Activated effector memory CD4-positive, alpha-beta T cell treated with Interleukin-2 at 50 U/mL for 16 hours (primary cell): ENCODE measurements at places on chromosomes 11 and 22.

GRCh38 chr22:38940811-38941384, 16.5 kb upstream of the APOBEC3A start:
- no peak for DNase-seq

GRCh38 chr22:50733521-50734342, 4.3 kb upstream of the ACR start:
- no peak for DNase-seq

DNA sequence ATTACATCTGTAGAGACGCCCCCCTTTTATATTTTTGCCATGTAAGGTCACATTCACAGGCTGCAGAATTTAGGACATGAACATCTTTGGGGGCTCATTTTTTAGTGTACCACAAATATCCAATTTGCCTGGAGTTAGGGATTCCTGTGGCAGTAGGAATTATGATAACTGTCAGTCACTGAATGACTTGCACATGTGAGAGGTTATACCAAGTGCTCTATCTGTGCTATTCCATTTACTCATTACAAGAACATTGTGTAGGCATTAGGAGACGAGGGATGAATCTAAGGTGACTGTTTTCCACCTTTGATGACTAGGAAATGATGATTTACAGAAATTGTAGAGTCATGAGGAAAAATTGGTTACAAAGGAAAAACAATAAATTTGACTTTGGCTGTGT, 79.3 kb downstream of the LIF start:
- no peak for DNase-seq

DNA sequence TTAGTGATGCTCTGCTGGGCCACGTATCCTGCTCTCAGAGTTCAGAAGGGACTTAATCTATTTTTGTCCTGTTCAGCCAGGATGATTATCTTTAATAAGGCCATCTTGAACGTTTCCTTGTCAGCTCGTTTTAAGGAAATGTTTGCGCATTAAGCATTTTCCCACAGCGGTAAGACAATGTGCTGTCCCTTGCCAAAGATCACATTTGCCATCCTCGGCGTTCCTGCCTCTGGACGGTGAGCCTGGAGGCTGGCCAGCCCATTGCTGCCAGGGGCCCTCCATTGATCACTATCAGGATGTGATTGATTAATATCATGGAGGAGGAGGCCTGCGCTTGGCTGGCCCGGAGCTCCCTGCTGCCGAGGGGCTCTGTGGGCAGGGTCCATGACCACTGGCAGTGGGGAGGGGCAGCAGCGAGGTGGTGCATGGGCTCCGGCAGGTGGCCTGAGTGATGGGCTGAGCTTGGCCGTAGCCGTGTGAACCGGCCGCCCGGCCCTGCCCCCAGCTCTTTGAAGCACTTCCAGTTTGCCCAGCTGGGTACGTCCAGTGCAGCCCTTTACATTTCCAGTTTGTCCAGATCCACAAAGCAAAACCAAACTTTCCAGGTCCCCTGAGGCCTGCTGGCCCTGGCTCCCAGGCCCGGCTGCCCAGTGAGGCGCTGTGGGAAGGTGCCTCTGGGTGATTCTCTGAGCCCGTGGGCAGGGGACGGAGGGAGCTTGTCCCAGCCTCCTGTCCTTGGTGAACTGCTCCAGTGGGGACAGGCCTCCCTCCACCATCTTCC, 49.5 kb upstream of the SMIM38 start:
- DNase-seq: no peak

DNA sequence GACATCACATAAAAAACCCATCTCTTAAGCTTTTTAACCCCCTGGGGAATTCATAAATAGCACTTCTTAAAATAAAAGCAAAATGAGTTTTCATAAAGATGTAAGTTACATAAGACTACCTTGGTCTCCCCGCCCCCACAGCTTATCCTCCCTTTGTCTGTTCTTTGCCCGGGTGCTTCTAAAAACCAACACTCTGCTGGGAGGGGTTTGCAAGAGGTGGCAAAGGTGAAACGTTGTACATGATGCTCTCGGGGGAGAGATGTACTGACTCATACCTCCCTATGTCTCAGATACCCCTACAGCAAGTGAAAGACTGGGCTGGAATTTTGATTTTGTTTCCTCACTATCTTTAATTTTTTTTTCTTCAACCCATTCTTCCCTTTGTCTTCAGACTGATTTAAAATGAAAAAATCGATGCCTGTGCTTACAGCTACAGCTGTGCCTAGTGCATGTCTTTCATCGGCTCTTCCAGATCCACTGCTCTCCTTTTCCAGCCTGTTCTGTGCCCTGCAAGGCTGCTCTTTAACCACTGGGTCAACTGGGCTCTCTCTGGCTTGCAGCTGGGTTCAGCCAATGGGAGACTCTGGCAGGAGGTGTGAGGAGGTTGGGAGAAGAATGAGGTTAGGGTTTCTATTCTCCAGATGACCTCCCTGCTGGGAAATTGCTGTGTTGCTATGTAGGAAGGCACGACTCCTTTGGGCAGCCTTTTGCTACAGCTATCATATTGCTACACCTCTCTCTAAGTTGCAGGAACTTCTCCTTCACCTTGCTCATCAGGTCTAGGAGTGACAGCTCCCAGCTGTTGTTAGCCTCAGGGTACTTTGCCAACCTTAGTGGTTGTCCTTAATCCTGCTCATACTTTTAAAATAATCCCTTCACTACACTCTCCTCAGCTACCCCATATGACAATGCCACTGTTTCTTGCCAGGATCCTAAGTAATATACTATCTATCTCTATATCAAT, 266.5 kb downstream of the TENM4 start:
- no peak for DNase-seq

GRCh38 chr22:25375683-25376082, 156.2 kb downstream of the CRYBB2 start:
- no peak for DNase-seq

- DNase-seq: no peak
These were observed 195.8 kb downstream of the MAML2 start for GRCh38 chr11:96147186-96147585.

- no peak for DNase-seq
These were observed 1.1 kb upstream of the PHLDB1 start for GRCh38 chr11:118606157-118606843.

DNA sequence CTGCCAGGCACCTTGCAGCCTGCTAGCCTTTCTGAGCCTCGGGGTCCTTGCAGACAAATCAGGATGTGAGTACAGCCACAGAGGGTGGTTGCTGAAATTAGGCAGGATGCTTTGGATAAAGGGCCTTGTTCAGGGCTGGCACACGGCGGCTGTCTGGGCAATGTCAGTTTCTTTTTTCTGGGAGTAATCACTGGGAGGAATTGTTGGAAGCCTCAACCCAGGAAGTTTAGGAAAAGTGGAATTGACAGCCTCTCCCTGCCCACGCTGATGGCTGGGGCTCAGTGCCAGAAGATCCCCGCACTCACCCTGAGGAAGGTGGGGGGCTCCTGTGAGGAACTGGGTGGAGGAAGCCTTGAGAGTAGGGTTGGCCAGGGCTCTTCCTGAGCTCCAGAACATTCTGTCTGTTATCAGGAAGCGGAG, 37.4 kb downstream of the CD82 start:
- no peak for DNase-seq

DNA sequence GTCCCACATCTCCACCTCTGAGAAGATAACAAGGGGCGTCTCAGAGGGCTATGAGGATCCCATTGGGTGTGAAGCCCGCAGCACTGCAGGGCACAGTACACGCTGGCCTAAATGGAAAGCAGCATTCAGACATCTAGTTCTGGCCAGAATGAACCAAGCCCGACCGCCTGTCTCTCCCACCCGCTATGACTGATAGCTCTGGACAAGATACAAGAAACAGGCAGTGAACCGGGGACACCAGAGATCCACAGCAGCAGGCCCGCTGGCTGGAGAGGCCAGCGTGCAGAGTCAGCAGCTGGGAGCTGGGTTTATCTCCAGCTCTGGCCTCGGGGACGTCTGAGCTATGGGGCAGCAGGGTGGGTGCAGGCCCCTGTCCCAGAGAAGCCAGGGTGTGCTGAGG, 9.6 kb downstream of the CERK start:
- DNase-seq: no peak

DNA sequence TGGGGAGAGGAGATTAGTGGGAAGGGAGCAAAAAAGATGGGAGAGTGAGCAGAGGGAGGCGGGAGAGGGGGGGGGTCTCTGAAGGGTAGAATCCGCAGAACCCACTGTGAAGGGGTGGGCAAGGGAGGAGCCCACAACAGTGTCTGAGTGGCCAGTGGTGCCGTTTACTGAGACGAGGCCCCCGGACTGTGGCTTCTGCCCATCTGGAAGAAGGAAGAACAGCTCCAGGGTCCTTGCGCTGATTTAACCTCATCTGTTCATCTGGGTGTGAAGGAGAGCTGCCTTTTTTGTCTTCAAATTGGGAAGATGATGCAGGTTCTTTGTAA, 45.7 kb upstream of the ANO1 start:
- DNase-seq: no peak

DNA sequence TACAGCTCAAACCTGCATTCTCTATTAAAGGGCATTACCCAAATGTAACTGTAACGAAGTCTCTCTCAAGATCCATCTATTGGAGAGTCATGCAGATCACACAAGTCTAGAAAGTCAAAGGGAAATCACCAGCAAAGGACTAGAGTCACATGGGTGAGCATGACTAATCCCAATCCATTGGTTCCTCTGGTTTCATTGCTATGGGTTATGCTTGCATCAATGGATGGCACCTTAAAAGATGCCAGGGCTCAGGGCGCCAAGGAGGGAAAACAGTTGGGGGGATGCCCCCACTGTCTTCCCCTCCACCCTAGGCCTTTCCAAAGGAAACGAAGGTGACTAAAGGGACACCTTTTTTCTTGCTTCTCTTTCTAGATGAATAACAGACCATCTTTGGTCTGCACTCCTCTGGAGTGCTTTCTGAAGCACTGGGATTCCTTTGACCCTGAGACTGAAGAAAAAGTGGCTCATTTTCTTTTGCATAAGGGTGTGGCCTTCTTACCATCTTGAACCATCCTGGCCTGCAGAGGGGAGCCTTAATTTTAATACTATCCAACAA, 8.1 kb downstream of the NXPE4 start:
- no peak for DNase-seq

- no peak for DNase-seq
These were observed 198.6 kb downstream of the TMEM135 start for GRCh38 chr11:87236368-87236767.

- no peak for DNase-seq
These were observed 19.1 kb downstream of the OR51E1 start for GRCh38 chr11:4662876-4663275.

- DNase-seq: peak; percentile 42
These were observed 69.4 kb upstream of the FGF3 start for GRCh38 chr11:69888483-69889181.

- DNase-seq: no peak
These were observed 15.4 kb downstream of the GGA1 start for GRCh38 chr22:37624017-37624365.

DNA sequence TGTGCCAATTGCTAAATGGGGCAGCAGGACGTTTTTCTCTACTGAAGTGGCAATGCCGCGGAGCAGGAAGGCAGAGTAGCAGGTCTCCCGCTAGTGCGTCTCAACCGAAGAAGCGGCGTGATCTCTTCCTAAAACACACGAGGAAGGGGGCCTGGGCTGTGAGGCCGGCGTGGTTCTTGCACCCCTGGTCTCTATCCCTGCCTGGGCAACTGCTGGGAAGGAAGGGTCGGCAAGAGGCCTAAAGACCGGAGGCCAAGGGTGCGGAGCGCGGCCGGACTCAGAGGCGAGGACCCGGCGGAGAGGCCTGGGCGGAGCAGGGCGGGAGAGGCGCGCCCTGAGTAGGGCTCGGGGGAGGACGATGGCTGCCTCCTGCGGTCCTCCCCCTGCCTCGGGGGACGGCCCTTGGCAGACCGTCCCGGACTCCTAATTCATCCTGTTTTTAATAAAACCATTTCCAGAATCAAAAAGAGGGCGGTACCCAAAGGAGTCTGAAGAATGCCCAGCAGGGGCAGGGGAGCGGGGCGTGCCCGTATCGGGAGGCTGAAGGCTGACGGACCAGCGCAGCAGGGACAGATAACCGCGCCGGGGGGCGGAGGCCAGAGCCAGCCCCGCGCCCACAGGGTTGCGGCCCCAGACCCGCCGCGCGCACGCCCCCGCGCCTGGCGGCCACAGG, 572 bp upstream of the APLP2 start:
- peak; percentile 59 for DNase-seq

DNA sequence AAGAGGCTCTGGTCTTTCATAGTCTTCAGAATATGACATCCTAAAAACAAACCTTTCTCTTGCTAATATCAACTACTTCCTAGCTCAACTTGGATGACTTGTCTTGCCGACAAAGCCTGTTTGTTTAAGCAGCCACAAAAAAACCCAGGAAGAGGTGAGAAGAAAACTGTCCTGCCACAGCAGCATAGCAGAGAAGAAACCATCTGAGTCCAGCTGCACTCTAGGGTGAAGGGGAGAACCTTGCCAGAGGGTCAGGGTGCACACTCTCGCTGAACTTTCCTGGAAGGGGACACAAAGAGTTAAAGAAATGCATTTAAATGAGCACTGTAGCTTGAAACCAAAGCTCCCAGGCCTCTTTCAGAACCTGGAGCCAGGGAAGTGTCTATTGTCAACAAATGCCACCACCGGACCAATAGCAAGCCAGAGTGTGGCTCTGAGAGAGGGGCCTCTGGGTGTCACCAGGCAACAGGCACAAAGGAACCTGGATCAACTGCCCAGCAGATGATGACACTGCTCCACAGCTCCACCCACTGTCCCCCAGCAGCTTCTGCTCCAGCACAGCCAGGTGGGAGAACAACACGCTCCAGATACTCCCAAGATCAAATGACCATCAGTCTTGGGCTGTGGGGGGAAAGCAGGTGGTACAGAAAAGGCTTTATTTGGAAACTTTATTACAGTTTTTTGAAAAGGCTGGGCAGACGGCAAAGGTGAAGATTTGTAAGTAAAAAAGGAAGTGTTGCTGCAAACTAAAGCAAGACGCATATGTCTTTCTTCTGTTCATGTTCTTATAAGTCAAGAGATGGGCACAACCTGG, 105.7 kb downstream of the RASSF10 start:
- no peak for DNase-seq

GRCh38 chr11:44774731-44775130, 48.0 kb downstream of the TSPAN18 start:
- no peak for DNase-seq

DNA sequence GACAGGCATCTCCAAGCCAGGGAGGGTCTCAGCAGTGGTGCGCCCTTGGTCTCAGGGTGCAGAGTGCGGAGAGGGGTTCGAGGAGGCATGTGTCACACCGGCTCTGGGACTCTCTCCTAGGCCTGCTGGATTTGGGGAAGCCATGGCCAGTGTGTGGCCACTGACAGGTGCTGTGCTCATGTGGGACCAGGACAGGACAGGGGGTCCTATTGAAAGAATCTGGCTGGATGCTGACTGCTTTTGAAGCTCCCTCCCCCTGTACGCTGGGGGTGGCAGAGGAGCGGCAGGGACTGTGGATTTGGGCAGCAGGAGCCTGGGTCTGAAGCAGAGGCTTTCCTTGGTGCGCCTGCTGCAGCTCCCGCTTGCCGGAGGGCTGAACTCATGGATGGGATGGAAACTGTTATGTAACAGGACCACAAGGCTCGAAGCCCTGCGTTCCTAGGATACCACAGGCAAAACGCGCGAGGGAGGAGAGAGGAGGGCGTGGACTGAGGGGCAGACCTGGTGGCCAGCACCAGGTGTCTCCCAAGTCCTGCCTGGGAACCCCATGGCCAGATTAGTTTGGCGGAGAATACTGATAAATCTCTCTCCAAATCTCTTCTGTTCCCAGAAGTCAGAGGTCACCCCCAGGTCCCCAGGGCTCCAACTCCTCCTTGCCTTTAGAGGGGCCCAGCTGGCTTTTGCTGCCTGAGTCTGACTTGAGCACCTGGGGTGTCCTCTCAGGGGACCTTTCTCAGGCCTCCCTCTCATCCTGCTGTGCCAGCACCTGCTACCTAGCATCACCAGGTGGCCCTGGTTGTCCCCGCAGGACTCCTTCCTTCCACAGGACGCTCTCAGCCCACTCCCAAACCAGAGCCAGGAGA, 13.8 kb upstream of the TEF start:
- DNase-seq: no peak
